ENCODE measurements at places on chromosomes 1 and 21.
A peak's percentile ranks its signal among the peaks of the same experiment; 100 is the strongest.

GRCh38 chr1:246067432-246068216 lies 439.5 kb downstream of the SMYD3 start:
- no peak for DNase-seq

- peak; percentile 45 for DNase-seq
Observed at GRCh38 chr1:203504400-203505250, 10.7 kb downstream of the OPTC start.

DNA sequence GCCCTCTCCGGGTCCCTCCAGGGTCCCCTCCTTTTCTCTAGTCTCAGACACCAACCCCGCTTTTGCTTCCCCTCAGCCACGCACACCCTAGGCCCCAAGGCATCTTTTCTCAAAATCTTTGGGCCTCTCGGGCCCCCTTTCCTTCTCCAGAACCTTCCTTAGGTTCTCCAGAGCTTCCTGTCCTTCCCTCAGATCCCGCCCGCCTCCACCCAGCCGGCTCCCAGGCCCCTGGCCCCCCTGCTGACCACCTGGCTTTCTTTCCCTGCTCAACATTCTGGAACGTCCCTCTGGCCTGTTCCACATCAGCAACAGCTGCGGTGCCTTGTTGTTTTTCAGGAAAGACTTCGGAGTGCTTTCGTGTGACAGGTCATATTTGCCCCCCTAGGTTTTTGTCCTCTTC lies 1.2 kb downstream of the ZDHHC18 start:
- no peak for DNase-seq

DNA sequence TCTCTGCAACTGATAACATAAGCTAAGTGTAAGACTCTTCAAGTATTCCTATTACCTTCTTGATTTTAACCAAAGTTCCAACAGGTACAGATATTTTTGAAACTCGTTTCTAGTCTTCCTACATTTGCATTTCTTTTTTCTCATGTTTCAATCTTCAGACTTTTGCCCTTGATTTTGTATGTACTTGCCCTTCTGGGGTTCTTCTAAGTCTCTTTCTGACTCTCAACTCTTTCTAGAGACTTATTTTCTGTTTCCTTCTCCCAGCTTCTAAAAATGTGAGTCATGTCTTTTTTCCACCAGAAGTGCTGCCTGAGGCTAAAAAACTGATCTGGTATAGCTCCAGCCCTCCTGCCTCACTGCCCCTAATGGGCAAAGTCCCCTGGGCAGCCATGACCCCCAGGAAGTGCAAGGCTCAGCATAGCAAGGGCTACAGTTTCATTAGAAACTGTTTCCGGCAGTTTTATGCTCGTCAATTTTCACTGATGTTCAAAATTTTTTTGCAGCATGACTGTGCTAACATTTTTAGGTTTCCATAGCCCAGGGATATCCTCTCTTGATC lies 265.9 kb downstream of the SEC16B start:
- no peak for DNase-seq

DNA sequence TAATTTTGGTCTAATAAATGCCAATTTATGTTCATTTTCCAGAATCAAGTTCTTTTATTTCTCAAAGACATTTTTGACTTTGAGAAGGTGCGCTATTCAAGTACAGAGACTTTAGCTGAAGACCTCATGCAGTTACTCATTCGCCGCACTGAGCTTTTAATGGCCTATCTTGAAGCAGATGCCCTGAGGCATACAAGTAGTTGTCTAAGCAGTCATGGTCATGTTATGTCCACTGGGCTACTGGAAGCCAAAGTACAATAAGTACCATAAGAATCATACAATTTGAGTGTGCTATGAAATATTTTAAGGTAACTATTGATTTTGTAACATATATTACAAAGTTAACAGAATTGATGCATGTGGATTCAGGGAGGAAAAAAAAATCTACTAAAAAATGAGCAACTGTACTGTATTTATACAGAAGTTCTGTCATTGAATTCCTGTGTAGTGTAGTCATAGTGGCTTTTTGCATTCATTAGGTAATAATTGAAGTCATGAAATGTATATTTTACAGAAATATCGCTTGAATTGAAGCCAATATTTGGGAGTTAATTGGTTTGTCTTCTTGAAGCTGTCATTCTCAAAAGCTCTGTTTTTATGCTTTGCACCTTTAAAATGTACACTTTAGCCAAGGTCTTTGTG lies 13.5 kb upstream of the NEXN start:
- no peak for DNase-seq

- no peak for DNase-seq
Observed at GRCh38 chr1:229987953-229988352, 79.1 kb upstream of the GALNT2 start.

GRCh38 chr1:116886291-116886878 lies 23.3 kb upstream of the PTGFRN start:
- DNase-seq: no peak

DNA sequence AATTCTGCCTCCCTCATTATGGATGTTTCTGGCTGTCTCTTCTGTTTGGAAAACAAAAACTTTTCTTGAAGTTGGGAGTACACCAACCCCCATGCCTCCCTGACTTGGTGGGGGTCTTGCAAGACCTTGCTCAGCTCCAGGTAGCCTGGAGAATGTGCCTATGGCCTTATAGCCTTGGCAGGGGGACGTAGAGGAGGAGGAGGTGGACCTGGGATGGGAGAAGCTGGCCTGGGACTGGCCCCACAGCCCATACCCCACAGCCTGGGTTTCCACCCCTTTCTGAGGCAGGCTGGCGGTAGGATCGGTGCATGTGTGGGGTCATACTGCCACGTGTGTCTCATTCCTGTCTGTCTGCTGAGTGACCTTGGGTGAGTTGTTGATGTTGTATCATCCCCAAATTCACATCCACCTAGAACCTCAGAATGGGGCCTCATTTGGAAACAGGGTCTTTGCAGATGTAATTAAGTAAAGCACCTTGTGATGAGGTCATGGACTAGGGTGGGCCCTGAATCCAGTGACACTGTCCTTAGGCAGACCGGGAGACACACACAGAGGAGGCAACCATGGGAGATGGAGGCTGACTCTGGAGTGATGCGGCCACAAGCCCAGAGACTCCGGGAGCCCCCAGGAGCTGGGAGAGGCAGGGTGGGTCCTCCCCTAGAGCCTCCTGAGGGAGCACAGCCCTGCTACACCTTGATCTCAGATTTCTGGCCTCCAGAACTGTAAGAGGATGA lies 18.5 kb downstream of the OBSCN start:
- no peak for DNase-seq

GRCh38 chr1:185111873-185112272 lies 44.9 kb downstream of the TRMT1L start:
- no peak for DNase-seq

- no peak for DNase-seq
Observed at GRCh38 chr1:172748201-172748600, 89.3 kb downstream of the FASLG start.

GRCh38 chr1:157154940-157155514 lies 16.8 kb upstream of the ETV3 start:
- DNase-seq: no peak

- DNase-seq: no peak
Observed at GRCh38 chr1:4161366-4162006, 261.4 kb upstream of the C1orf174 start.

DNA sequence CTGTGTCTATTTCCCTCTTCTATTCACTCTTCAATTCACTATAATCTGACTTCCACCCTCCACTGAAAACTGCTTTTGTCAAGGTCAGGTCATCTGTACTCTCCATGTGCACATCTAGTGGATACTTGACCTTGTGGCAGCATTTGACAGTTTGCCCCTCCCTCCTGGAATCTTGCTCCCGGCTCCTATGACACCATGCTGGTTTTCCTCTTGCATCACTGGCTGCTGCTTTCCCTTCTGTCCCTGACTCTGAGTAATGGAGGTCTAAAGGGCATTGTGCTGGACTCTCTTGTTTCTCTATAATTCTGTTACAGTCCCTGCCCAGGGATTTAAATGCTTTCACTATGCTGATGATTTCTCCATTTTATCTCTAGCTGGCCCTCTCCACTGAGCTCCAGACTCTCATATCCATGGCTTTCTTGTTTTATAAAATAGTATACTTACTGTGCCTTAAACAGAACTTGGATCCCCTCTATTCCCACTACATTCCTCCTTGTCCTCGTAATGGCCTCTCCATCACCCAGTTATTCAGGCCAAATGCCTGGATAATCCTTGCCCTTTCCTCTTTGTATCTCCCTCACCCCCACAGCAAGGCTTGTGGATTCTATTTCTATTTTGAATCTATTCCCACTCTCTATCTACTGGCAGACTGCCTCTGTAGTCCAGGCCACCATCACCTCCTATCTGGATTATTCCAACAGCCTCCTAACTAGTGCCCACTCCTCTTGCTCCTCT lies 36.8 kb upstream of the PODN start:
- no peak for DNase-seq

- no peak for DNase-seq
Observed at GRCh38 chr1:33814166-33814565, 49.7 kb upstream of the HMGB4 start.

- no peak for DNase-seq
Observed at GRCh38 chr1:197224160-197224559, 43.9 kb upstream of the CRB1 start.

DNA sequence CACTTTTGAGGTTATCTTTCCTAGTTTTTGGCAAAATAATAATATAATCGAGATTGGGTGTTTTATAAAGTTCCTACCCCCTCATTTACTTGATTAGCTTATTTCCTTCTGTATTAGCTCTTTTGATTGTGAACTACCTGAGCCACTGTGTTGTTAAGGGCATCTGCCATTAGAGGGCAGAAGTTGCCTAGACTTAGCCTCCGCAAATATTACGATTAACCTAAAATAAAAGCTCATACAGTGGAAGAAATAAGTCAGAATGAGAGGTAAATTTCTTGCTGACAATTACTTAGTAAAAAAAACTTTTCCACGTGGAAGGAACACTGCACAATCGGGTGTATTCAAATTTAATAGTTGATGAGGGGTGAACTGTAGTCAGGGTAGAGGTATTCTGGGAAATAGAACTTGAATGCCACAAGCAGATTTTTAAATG lies 2.3 kb downstream of the H3-3A start:
- DNase-seq: no peak

GRCh38 chr1:41741244-41741643 lies 177.5 kb downstream of the HIVEP3 start:
- no peak for DNase-seq

GRCh38 chr1:182682898-182683501 lies 1.4 kb downstream of the RGS8 start:
- no peak for DNase-seq

GRCh38 chr1:41898191-41898713 lies 20.5 kb downstream of the HIVEP3 start:
- DNase-seq: peak; percentile 44

DNA sequence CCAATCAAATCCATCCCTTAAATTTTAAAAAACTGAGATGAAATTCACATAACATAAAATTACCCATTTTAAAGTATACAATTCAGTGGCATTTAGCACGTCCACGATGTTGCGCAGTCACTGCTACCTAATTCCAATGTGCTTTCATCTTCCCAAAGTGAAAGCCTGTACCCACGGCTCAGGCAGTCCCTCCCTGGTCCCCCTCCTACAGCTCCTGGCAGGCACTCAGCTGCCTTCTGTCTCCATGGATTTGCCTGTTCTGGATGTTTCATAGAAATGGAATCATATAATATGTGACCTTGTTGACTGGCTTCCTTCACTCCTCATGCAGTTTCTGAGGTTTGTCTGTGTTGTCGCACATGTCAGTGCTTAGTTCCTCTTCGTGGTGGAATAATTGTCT lies 386.3 kb downstream of the CAMTA1 start:
- no peak for DNase-seq

- no peak for DNase-seq
Observed at GRCh38 chr1:153567621-153568366, 2.1 kb upstream of the S100A2 start.

DNA sequence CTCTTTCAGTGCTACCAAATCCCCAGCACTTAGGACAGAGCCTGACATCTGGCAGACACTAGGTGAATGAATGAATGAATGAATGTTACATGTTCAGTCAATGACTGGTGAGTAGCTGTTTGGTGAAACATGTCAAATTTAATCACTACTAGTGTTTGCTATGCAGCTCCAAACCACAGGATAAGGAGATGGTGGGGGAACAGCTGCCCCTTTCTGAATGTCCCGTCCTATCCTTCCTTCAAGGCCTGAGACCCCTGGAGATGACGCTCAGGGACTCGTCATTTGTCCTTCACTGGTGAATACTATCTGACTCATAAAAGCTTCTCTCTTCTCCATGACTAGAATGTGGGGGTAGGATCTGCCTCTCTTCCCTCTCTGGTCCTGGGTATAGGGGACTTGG lies 175.4 kb downstream of the HIVEP3 start:
- no peak for DNase-seq

GRCh38 chr1:19151537-19151936 lies 58.5 kb downstream of the UBR4 start:
- DNase-seq: no peak

GRCh38 chr1:172381946-172382345 lies 38.5 kb upstream of the C1orf105 start:
- no peak for DNase-seq

Measured in stimulated activated CD8-positive, alpha-beta memory T cell treated with anti-CD3 and anti-CD28 coated beads, Interleukin-2, amount 100 ng/mL, for 1 hour (primary cell).